ENCODE measurements at places on chromosomes 7 and 10.

- DNase-seq, result no peak
Measured at GRCh38 chr10:80351220-80351619, 5.3 kb downstream of the DYDC1 start.

- DNase-seq, result no peak
Measured at GRCh38 chr7:103871473-103871872, 118.0 kb downstream of the RELN start.

- peak; percentile 68 for DNase-seq
Measured at GRCh38 chr7:66867198-66867790, 53.7 kb upstream of the TMEM248 start.

DNA sequence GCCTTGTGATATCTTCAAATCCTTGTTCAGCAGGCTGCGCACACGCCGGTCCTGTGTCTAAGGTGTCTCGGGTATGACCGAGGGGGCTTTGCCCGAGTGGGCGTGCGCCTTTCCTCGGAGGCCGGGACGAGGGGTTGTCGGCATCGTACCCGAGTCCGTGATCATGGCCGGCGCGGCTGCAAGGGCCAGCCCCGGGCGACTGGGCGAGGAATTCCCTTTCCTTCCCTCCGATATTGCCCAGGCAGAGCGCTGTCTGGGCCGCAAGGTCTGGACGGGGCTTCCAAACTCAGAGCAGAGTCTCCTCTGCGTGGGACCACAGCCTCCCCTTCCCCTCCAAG is 59.7 kb downstream of the ZNF467 start:
- DNase-seq, result no peak

- DNase-seq, result no peak
Measured at GRCh38 chr10:49562893-49563292, 24.0 kb upstream of the ERCC6 start.
